Activated CD8-positive, alpha-beta memory T cell treated with anti-CD3 and anti-CD28 coated beads for 1 hour (primary cell): ENCODE measurements at places on chromosomes 12 and 14.

GRCh38 chr12:22480016-22480415, 64.3 kb downstream of the C2CD5 start:
- DNase-seq, result no peak

DNA sequence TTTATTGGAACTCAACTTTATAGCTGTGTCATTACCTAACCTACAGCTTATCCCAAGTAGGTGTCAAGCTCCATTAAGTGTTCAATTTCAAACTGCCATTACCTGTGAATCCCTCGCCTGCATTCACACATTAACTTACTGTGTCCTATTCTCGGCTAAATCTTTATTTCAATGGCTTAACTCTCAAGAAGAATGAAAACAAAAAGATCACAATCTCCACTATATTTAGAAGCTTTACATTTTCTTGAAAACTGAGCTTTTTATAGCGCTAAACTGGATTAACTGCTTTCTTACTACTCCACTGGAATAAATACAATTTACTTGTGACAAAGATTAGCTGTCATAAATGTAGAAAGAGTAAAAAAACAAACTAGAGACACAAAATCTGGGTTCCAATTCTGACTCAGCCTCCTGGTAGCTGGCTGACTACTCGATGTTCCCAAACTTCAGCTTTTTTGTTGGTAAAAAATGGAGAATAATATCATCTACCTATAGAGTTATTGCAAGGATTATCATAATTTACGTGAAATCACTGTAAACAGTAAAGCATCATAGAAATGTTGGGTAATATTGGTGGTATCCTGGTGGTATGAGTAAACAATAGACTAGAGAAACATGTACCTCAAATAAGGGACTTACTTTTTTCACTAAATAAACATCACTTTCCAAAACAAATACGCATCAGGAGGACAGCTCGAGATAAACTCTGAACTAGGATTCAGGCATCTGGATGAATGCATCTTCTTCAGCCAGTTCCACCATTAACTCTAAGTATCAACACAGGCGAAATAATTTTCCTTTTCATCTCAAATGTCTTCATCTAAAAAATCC, 1.7 kb downstream of the RALGAPA1 start:
- no peak for DNase-seq

DNA sequence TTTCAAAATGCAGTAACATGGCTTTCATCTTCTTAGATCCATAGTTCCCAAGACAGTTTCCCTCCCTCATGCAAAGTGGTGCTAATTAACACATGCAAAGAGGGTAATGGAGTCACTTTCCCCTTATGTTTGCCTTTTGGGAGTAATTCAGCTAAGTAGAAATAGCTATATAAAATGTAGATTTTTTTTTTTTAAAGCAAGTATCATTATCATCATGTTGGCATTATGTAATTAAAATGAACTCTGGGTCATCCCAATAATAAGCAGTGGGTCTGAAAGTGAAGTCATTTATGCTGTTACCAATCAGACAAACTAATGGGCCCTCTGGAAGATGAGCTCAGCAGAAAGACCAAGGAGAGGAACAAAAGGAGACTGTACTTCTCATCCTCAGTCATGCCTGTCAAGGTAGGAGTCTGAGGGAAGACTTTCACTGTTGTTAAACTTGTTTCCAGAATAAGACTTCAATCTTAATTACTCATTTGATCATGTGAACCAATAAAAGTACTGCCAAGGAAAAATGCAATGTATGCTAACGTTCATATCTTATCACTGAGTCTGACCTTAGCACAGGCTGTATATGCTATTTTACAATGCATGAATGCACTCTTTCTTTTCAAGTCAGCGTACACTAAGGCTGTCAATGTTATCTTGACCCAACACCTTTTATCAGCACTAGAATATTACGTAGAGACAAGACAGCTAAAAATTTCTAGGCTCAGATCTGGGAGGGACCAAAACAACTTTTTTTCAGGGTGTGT, 26.8 kb downstream of the AREL1 start:
- no peak for DNase-seq

DNA sequence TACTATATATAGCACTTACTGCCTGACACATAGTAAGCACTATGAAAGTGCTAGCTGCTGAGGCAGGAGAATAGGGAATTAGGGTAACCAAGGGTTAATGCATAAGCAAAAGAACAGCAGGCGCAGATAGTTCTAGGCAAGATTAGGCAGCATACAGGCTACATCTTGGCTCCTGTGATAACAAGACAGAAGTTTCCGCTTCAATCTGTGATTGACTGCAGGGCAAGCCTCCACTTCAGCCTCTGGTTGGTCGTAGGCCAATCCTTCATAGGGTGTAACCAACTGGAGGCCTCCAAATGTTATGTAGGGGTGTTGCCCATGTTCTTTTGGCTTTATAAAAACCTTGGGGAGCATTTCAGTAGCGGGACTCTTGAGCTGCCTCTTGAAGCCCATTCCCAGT, 46.9 kb downstream of the KLHL28 start:
- no peak for DNase-seq

- DNase-seq, result no peak
Measured at GRCh38 chr14:22489244-22489545, 99.8 kb downstream of the DAD1 start.

- no peak for DNase-seq
Measured at GRCh38 chr14:45902241-45902640, 649.2 kb upstream of the MIS18BP1 start.

- DNase-seq, result no peak
Measured at GRCh38 chr12:4943067-4943937, 33.6 kb downstream of the KCNA1 start.

- DNase-seq, result no peak
Measured at GRCh38 chr12:132111654-132112304, 32.3 kb downstream of the DDX51 start.

DNA sequence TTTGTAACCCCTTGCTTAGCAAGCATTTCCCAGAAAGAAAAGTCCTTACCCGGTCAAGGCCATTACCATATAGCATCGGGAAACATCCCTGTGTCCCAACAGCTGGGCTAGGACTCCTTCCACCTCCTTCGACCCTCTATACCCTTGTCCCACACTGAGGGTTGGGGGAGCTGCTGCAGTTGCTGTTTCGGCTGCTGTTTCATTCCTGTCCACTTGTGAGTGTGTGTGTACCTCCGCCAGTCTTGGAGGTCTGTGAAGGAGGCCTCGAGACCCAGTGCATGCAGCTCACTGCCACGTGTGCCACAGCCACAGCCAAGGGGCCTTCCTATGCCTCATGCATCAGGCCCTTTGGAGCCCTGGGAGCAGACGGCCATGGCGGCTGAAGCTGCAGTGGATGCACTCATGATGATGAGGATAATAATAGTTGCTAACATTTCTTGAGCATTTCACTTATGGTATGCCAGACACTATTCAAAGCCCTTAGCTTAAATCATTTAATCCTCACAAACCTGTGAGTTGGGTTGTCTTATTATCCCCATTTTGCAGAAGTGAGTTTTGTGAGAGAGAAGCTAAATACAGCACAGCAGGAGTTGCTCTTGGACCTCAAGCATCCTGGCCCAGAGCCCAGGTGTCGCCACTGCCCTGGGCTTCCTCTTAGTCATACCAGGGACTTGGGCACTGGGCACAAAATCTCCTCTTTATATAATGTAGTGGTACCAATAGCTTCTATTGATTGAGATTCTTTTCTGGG, 156.5 kb downstream of the PRKCH start:
- no peak for DNase-seq

- no peak for DNase-seq
Measured at GRCh38 chr12:108551535-108551934, 9.4 kb downstream of the SART3 start.

GRCh38 chr12:18849080-18849479, 111.2 kb downstream of the CAPZA3 start:
- DNase-seq, result no peak

GRCh38 chr14:85516239-85517113, 13.5 kb upstream of the FLRT2 start:
- no peak for DNase-seq
